ENCODE measurements at places on chromosomes 2 and 18.
A peak's percentile ranks its signal among the peaks of the same experiment; 100 is the strongest.

GRCh38 chr2:109243526-109244303 lies 114.7 kb downstream of the SH3RF3 start:
- DNase-seq, result no peak

DNA sequence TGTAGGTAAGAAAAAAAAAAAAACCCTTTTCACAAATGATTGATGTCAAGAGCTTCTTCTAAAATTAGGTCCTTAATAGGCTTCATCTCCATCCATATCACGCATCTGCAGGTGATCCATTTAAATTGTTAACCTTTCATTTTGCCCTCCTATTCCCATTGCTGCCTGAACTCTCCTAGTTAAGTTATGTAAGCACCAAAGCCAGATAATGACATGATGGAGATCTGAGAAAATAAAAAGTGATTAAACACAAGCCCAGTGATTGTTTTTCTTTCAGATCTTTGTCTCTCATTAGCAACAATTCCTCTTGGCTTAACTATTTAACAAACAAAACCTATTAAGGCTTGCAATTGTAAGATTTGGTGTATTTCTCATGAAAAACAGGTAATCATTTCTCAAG lies 20.0 kb downstream of the LANCL1 start:
- no peak for DNase-seq

GRCh38 chr2:119862127-119862889 lies 102.6 kb downstream of the PTPN4 start:
- DNase-seq, result no peak

- no peak for DNase-seq
Observed at GRCh38 chr18:3388980-3389379, 61.0 kb upstream of the TGIF1 start.

- no peak for DNase-seq
Observed at GRCh38 chr2:131542438-131543384, 15.0 kb downstream of the CCDC74A start.

DNA sequence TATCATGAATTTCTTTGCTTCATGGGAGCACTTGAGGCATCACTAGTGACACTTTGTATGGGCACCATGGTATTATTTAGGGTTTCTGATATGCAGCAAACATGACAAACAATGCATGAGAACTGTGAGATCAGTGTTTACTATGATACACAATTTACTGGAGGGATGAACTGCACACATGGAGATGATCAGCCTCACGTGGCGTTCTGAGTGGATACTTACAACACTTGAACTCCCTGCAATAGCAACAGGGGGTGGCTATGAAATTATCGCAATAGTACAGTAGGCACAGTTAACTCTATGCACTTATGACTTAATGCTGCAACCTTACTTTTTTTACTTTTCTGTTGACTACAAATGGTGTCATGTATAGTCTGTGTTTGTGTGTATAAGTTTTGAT lies 18.5 kb upstream of the UGT1A8 start:
- no peak for DNase-seq

DNA sequence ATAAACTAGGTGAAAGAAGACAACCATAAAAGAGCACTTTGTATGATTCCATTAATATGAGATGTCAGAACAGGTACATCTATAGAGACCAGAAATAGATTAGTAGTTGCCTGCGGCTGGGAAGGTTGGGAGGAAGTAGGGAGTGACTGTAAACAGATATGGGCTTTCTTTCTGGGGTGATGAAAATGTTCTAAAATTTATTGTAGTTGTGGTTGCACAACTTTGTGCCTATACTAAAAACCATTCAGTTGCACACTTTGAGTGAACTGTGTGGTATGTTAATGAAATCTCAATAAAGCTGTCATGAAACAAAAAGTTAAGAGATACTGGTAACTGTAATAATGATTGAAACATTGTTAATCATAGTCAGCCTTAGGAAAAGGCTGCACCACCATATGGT lies 152.7 kb upstream of the ALPP start:
- no peak for DNase-seq

DNA sequence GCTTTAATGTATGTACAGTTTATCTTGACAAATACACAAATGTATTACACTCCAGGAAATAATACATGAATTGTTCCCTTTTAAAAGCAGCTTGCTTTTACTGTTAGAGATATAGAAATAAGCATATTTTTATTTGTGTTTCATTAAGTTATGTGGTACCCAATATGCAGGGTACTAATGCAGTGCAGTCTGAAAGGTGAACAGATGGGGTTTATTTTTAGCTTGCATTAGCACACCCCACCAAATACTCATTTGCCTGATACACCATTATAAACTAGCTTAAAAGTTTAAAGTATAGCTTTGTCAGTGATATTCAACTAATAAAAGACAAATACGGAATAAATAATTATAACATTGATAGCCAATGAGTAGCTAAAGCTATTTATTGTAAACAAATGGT lies 394.7 kb upstream of the ZNF804A start:
- DNase-seq, result no peak

DNA sequence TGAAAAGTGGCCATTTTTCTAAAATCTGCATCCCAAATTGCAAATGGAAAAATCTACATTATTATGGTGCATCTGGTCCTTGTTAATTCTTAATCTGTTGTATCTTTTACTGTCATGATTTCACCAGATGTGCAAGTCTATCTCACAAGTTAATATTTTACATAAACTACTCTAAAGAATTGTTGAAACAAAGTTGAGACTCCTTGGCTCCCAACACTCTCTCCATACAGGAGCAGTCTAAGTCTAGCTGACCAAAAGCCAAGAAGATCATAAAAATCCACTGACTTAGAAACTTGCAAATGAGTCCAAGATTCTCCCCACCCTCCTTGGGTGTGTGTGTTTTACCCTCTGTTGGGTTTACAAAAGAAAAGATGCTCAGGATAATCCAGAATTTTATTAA lies 85.1 kb downstream of the NCKAP5 start:
- peak; percentile 40 for DNase-seq

GRCh38 chr2:140027966-140028365 lies 1247.8 kb upstream of the NXPH2 start:
- DNase-seq, result no peak

DNA sequence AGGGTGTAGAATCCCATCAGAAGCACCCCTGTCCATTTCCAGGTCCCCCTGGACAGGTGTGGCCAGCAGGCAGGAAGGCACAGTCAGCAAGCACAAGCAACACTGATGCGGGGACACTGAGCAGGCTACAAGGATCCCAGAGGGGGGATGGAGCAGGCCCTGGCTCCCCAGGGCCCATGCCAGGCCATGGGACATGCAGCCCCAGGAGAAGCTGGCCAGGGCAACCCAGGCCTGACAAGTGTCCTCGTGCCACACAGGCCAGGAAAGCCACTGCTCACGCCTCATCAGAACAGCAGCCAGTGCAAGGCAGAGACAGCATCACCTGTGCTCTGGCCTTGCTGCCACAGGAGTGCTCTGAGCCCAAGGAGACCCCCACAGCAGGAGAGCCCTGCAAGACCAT lies 14.1 kb upstream of the GPC1 start:
- DNase-seq, result peak; percentile 16

GRCh38 chr2:37322368-37322767 lies 2.3 kb downstream of the PRKD3 start:
- DNase-seq, result no peak

GRCh38 chr2:174681099-174682006 lies 82.9 kb downstream of the CHRNA1 start:
- DNase-seq, result peak; percentile 52
